SHP77 (cell line): ENCODE measurements at places on chromosomes 16 and 17.

- DNase-seq: no peak
These were observed 3.2 kb downstream of the PITPNA start for GRCh38 chr17:1559047-1560043.

DNA sequence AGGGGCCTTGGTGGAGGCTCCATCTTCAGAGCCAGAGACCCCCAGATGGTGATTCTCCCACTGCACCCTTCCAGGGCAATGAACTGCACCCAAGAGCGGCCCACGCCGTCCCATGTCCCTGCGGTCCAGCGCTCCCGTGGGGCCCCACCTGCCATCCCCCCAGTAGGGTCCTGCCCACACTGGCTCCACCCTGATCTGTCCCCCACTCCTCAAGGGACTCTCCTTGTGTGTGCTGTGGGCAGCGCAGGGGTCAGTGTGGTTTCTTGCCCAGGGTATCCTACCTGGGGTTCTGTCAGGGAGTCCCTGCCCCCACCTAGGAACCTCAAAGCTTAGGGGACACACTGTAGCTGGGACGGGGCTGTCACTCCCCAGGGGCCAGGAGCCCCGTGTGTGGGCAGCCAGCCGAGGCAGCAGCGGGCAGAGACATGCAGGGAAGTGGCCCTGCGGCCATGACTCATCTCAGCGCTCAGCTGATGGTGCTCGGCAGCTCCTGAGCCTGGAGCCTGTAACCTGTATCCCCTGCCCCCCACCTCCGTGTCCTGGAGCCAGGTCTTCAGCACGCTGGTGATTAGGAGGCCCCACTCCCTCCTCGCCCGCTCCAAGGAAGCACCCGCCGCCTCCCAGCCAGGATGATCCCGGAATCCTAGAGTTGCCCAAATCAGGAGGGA, 35.7 kb upstream of the SSTR5 start:
- no peak for DNase-seq

- no peak for DNase-seq
These were observed 11.2 kb upstream of the PLEKHG4 start for GRCh38 chr16:67268136-67268579.

GRCh38 chr17:28225271-28225670, 93.7 kb upstream of the TMEM97 start:
- no peak for DNase-seq

- DNase-seq: no peak
These were observed 120.2 kb upstream of the XYLT1 start for GRCh38 chr16:17590711-17591654.

DNA sequence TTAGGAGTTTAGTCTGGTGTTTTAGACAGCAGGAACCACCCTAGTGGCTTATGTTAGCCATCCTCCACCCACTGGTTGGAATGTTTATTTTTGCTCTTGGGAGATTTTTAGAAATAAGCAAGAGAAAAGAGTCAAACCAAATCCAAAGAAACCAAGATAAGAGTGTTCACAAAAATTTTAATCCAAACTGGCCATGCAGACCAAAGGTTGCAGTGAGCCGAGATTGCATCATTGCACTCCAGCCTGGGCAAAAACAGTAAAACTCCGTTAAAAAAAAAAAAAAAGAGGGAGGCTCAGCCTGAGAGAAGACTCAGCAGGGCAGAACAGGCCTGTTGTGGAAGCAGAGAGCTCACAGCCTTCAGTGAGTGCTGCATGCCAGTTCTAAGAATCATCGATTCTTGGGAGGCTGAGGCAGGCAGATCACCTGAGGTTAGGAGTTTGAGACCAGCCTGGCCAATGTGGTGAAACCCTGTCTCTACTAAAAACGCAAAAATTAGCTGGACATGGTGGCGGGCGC, 12.2 kb upstream of the C16orf54 start:
- DNase-seq: no peak

DNA sequence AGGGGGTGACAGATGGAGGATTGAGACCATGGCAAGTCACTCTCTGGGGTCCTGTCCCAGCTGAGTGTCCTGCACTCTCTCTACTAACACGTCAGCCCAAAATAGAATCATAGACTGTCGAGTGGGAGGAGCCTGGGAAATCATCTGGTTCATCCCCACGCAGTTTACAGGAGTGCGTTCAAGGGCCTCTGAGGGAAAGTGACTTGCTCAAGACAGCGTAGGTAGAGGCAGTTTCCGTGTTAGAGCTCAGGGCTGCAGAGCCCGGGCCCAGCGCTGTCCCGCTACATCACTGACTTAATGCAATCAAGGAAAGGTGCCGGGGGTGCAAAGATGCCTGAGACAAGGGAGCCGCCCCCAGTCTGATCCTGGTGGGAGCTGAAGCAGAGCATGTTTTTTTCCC, 10.3 kb downstream of the GSG1L2 start:
- DNase-seq: no peak

DNA sequence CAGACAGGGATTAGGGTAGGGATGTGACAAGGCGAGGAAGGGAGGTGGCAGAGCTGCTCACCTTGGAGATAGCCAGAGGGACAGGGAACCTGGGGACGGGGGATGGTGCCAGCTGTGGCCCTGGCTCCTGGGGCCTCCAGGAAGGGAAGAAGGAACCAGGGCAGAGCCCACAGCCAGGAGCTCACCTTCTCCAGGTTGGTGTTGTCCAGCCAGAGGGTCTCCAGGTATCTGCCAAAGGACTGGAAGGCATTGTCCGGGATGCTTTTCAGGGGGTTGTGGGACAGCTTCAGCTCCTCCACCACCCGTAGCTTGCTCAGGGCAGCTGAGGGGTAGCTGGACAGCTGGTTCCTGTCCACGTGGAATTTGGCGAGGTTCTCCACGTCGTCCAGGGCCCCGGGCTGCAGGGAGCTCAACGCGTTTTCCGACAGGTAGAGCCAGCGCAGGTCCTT, 801 bp downstream of the CHAD start:
- no peak for DNase-seq

- peak; percentile 50 for DNase-seq
These were observed 11.1 kb downstream of the SCN4A start for GRCh38 chr17:63961355-63962212.

- DNase-seq: no peak
These were observed 37.2 kb downstream of the CCDC42 start for GRCh38 chr17:8707332-8708024.

GRCh38 chr17:29933379-29933778, 3.4 kb upstream of the SSH2 start:
- DNase-seq: no peak

- no peak for DNase-seq
These were observed 7.8 kb downstream of the TTLL6 start for GRCh38 chr17:48809182-48809581.

DNA sequence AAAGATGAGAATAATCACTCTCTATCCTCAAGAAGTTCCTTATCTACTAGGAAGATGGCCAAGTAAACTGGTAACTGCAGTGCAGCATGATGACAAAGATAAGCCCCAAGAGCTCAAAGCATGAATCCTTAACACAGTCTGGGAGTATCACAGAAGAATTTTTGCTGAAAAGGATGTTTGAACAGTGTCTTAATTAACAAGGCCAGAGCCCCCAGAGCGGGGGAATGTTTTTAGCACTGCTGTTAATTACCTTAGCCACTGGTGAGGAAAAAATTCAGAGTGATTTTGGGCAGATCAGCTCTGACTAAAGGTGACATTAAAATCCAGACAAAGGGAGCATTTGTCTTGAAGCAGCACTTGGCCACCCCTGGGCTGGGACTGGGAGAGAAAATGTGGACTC, 30.1 kb downstream of the ADAMTS18 start:
- DNase-seq: no peak

- DNase-seq: no peak
These were observed 6.2 kb downstream of the ZACN start for GRCh38 chr17:76085066-76085730.

GRCh38 chr16:66605979-66606751, 1.7 kb downstream of the CMTM3 start:
- no peak for DNase-seq

DNA sequence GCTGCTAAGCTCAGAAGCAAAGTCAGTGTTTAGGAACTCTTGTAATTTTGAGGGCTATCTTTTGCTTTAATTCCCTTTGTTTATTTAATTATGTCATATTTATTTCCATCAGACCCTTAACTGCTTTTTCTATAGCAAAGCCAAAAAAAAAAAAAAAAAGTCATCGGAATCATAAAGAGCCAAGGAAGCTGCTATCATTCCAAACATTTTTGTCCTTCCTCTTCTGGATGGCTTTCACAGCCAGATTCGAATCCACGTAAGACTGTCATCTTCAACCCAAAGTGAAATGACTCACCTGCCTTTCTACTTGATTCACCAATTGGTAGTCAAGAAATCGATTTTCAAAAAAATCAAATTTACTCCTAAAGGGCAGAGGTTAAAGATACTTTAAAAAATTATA, 38.4 kb downstream of the WIPI1 start:
- DNase-seq: no peak

DNA sequence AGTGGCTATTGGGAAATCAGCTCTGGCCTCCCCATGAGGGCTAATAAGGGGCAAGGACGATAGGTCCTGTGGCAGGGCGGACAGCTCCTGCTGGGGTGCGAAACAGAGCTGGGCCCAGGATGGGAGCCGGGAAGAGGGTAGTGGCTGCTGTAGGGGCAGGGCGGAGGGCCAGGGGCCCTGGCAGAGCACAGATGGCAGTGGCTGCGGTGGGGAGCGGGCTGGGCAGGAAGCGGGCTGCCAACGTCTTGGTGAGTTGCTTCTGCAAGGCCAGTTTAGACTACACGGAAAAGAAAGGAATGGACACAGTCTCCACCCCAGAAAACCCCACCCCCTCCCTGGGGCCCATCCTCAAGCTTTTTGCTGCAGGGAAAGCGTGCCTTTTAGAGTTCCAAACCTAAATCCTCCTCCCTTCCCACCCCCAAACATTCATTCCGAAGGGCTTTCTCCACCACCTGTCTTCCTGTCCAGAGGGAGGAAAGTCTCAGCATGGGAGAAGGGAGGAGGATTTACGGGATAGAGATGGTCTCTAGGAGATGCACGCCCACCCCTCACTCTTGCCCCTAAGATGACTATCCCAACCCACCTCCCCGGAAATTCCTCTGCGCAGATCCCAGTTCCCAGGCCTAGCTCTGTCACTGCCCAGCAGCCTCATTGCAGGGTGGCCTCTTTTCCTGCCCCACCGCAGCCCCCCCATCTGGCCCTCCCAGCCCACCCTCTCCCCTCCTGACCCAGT, 7.1 kb downstream of the NKIRAS2 start:
- DNase-seq: no peak

DNA sequence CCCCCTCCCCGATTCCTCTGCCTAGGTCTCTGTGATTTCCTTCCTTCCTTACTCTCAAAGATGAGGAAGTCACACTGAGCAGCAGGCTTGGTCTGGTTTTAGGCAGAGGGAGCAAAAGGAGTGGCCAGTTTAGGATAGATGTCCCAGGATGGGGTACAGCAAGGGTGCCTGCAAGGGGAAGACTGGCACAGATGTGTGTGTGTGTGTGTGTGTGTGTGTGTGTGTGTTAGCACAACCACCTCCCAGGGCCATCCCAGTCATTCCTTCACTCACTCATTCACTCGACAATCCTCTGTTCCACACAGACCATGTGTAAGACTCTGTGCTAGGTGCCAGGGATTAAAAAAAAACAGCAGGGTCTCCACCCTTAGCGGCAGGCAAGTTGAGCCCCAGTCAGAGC, 35.9 kb downstream of the TMEM132E start:
- no peak for DNase-seq

DNA sequence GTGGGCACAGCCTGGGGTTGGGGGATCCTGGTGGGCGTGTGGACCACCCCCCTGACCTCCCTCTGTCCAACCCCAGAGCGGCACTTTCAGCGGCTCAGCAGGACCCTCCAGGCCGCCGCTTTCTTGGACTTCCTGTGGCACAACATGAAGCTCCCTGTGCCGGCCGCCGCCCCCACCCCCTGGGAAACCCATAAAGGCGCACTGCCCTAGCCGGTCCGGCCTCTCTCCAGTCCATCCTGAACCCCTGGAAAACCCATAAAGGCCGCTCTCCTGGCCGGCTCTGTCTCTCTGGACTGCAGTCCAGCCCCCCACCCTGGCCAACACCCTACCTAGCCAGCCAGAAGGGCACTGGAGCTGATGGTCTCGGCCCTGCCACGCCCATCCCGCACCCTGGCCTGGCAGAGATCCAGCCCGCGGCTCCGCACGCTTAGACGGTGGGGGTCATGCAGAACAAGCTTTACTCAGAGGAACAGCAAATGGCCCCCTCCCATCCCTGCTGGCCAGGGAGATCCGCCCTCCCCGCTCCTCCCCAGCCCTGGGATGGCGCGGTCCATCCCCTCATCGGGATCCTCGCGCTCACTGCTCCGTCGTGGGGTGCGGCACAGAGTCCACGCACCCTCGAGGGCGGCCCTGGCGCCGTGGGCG, 2.7 kb downstream of the NOXO1 start:
- no peak for DNase-seq

GRCh38 chr17:42094375-42095069, 3.8 kb downstream of the ZNF385C start:
- no peak for DNase-seq

DNA sequence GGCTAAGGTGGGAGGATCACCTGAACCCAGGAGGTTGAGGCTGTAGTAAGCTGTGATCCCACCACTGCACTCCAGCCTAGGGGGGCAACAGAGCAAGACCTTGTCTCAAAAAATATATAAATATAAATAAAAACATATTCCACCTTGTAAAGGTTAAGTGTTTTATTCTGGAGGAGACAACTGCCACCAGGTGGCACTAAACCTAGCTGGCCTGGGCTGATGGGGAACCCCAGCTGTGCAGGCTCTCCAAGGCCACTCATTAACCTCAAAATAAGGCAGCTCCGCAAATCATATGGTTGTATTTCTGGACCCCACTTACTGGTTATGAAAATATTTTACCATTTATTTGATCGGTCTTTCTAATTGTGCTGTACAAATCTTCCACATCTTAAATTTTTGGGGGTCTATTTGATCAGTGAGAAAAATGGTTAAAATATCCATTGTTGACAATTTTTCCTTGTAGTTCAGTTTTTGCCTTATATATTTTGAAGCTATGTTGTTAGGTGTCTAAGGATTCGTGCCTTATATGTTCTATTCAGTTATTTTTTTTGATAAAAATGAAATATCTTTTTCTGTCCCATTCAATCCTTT, 8.5 kb upstream of the ICAM2 start:
- DNase-seq: peak; percentile 22

DNA sequence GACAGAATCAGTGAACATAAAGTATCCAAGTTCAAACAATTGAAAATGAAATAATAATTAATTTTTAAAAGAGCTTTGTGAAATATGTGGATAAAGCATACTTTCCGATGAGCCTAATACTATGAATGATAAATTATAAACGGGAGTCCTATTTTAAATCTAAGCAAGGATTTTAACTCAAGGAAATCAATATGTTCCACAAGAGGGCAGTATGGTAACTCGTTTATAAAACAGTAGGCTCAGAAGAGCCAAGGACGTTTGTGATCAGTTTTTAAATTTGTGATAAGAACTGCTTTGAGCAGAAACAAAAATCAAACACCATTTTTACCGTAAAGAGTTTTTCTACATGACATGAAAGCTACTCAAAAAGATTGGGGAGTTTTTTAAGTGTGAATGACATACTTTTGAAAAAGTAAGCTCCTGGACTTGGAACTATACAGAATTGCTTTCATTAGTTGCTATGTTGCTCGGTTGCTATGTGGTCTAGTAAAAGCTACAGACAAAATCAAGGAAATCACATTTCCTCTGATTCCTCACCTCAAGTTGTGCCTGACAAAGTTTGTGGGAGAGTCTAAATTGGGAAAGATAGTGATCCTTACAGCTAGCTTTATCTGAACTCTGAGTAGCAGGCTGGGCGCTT, 11.8 kb upstream of the TEKT1 start:
- DNase-seq: peak; percentile 54
